ENCODE measurements at places on chromosomes 4 and X. TPM values are rescaled to one million over a fixed set of nuclear protein-coding genes. Genes with fewer than 3 reads are reported as not detected.

MAGIX gene
- 2.7 TPM for total RNA-seq

PDZD11 gene
- total RNA-seq: 24.9 TPM

AREG gene
- total RNA-seq: 714 TPM

F8 gene
- total RNA-seq: 0.34 TPM

ATP1B4 gene
- total RNA-seq: not detected

GDI1 gene
- total RNA-seq: 69.8 TPM

SMR3B gene
- total RNA-seq: not detected

FRAS1 gene
- total RNA-seq: 30.4 TPM

TSPAN5 gene
- total RNA-seq: 24.0 TPM

HOPX gene
- 19.6 TPM for total RNA-seq

SPANXD gene
- total RNA-seq: not detected

ADAMTS3 gene
- 0.78 TPM for total RNA-seq

FAM47E gene
- 0.34 TPM for total RNA-seq

FHIP1A gene
- 53.2 TPM for total RNA-seq

Measured in nasal cavity respiratory epithelium epithelial cell of viscerocranial mucosa (primary cell).